ENCODE measurements at places on chromosomes 12 and 14.
A peak's percentile ranks its signal among the peaks of the same experiment; 100 is the strongest.

DNA sequence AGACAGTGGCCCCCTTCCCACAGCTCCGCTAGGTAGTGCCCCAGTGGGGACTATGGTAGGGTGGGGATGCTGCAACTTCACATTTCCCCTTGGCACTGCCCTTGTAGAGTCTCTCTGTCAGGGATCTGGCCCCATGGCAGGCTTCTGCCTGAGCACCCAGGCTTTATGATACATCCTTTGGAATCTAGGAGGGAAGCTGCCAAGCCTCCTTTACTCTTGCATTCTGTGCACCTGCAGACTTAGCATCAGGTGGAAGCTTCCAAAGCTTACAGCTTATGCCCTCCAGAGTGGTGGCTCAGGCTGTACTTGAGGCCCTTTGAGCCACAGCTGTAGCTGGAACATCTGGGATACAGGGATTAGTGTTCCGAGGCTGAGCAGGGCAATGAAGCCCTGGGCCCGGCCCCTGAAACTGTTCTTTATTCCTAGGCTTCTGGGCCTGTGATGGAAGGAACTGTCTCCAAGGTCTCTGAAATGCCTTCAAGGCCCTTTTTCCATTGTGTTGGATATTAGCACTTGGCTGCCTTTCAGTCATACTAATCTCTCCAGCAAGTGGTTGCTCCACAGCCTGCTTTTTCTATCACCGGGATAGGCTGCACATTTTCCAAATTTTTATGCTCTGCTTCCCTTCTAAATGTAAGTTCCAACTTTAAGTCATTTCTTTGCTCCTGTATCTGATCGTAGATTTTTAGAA lies 22.2 kb upstream of the OR6J1 start:
- no peak for DNase-seq

- no peak for DNase-seq
Observed at GRCh38 chr12:67534046-67534445, 114.5 kb upstream of the DYRK2 start.

DNA sequence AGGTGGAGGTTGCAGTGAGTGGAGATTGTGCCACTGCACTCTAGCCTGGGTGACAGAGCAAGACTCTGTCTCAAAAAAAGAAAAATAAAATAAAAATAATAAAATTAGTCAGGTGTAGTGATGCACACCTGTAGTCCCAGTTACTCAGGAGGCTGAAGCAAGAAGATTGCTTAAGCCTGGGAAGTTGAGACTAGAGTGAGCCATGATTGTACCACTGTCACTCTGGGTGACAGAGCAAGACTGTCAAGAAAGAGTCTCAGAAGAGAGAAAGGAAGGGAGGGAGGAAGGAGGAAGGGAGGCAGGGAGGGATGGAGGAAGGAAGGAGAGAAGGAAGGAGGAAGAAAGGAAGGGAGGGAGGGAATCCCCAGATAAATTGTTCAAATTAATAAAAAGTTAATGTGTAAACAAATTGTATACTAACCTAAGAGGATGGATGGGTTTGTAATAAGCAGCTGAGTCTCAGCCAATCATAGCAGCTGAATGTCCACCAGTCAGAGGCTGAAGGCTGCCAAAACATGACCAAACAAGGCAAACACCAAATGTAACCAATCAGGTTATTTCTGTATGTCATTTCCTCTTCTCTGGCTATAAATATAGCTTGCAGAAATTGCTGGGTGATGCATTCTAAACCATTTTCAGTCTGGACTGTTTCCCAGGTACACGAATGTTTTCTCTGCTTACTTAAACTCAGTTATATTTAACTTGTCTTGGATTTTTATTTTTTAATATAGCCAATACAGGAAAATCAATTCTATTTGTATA lies 6.1 kb upstream of the CDCA4 start:
- DNase-seq = no peak

GRCh38 chr12:96143827-96144565 lies 50.2 kb upstream of the ELK3 start:
- DNase-seq = no peak

DNA sequence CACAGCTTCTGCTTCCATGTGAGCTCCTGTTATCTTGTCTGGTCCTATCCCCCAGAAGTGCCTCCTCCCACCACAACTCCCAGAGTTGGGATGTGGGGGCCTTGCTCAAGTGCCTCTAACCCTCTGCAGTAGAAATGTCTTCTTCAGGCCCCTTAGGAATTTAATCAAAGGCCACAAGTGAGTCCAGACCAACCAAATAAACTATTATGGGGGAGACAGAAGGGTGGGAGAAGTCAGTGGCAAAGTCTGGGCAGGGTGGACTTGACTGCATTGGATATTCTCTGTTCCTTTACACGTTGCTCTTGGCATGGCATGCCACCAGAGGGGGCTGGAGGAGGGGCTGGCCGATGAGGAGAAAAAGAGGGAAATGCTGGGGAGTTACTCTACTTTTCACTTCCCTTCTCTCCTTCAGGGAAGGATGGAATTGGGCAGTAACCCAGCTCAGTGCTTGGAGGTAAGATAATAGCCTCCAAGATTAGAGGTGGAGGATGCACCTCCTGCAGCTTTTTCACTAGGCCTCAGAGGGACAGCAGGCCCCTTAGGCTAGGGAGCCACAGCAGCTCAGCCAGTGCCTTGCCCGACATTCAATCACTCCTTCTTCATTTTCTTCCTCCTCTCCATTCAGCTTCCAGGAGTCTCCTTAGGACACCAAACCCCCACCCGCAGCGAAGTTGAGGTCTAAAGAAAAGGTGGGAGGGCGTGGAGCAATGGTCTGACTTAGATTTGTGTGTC lies 1.2 kb upstream of the AP1G2 start:
- peak; percentile 46 for DNase-seq

GRCh38 chr12:25107920-25108319 lies 87.0 kb downstream of the DNAI7 start:
- DNase-seq = no peak

GRCh38 chr12:51342416-51342815 lies 4.1 kb downstream of the CELA1 start:
- no peak for DNase-seq

DNA sequence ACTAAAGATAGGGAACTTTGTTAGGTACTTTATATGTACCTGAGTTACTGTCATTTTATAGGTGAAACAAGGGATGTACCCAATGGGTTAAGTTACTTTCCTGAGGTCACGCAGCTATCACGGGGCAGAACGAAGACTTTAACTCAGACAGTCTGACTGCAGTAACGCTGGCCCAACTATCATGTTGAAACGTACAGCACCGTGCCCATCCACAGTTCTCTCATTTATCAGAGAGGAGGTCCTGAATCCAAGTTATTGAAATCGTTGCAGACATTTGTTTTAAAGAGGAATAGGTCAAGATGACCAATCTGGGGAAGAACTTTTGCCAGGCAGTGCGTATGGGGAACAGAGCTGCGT lies 587 bp upstream of the C12orf75 start:
- DNase-seq = no peak

DNA sequence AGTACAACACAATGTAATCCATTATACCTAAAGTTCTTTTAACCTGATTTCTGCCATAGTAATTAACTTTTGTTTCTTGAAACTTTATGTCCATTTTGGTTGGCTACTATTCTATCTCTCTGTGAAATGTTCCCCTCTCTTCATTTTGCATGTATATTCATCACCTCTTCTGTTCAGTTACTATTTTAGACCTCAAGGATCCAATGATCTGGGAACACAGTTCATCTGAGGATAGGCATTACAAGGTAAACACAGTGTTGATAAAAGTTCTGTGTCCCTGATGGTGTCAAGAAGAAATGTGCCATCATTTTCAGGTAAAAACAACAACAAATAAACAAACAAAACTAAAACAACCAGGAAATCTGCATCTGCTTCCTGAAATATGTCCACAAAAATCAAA lies 102.2 kb upstream of the IFNG-AS1 start:
- DNase-seq = no peak

GRCh38 chr12:124359671-124360581 lies 65.0 kb downstream of the RFLNA start:
- DNase-seq = no peak

DNA sequence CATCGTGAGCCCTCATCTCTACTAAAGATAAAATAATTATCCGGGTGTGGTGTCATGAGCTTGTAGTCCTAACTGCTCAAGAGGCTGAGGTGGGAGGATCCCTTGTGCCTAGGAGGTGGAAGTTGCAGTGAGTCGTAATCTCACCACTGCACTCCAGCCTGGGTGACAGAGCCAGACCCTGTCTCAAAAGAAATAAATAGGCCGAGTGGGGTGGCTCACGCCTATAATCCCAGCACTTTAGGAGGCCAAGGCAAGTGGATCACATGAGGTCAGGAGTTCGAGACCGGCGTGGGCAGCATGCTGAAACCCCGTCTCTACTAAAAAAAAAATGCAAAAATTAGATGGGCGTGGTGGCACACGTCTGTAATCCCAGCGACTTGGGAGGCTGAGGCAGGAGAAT lies 70.9 kb downstream of the RESF1 start:
- no peak for DNase-seq

DNA sequence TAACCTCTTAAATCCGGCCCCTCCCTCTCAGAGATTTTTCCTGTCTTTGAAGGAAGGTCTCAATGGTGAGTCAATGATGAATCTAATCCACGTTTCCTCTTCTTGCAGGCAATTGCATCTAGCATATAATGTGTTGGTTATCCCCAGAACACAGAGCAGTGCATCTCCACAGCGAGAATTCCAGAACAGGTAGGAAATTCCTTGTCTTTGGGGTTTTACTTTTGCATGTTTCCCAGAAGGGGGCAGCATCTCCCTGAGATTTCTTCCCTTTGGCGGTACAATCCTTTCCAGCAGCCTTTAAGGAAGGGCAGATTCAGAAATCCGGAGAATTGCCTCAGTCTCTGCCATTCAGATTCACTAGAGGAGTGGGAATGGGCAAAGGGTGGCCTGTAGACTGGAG lies 128.0 kb downstream of the KCNA5 start:
- DNase-seq = peak; percentile 3

- DNase-seq = no peak
Observed at GRCh38 chr14:52365071-52365470, 51.0 kb downstream of the PTGER2 start.

GRCh38 chr12:6613776-6614512 lies 6.8 kb upstream of the CHD4 start:
- peak; percentile 41 for DNase-seq

DNA sequence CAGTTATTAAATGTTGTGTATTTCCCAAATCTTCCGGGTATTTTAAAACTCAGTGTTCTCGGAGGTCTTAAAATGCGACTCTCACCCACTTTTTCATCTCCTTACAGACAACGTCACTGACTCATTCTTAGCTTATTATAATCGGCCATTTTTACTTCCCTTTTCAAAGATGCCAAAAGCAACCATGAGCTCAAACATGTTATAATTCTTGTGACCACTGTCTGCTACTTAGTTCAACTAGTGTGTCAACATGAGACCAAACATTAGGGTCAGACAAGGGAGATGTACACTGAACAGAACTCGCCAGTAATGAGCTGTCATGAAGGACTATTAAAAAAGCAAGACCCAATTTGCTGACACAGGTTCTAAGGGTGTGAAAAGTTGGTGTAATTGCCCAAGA lies 4.2 kb upstream of the GRIP1 start:
- DNase-seq = no peak

DNA sequence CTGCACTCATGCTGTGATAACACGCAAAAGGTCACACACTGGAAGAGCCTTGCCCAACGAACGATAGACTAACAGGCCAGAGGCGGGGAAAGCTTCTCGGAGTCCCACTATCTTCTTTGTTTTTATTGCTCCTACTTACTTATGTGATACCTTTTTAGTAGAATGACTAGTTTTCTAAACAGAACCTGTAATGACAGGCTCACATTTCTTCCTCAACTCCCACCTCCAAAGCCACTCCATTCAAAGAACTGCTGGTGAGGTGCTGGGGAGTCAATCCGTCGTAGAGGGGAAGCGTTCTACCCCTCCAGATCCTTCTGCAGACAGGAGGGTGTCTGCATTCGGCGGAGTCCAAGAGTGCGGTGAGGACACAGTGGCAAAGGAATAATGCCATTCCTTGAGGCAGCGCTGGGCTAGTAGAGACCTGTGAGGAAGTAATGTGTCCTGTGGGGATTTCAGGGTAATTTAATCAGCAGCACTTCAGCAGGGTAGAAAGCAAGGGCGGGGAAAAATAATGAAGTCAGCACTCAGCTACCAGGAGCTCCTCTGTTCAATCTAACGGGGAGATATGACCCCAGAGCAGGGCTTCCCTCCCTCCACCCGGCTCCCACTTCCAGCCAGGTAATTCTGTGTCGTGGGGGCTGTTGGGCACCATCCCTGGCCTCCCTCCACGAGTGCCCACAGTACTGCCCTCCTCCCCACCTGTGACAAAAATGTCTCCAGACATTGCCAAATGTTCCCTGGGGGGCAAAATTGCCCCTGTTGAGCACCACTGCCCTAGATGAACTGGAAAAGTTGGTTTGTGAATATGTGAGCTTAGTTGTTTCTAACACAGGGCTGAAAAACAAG lies 25.2 kb downstream of the SPRING1 start:
- DNase-seq = no peak

DNA sequence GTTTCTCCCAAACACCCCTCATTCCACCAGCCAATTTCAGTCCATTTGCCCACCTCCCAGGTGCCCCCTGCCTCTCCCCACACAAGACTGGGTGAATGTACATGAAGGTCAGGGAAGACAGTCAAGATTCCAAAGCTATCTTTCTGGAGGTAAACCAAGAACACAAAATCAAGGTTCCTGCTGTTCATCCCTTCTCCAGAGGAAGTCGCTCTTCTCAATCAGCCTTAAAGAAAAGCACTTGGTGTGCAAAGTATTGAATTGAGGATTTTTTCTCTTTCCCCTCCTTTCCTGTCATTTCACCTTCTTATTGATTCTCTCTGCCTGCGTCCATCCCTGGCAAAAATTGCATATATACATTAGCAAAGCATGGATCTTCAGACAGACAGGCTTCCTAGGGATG lies 4.5 kb downstream of the GRIN2B start:
- DNase-seq = no peak

GRCh38 chr14:77098529-77099353 lies 683 bp downstream of the CIPC start:
- DNase-seq = peak; percentile 35

GRCh38 chr12:19849208-19849607 lies 409.9 kb downstream of the AEBP2 start:
- no peak for DNase-seq

DNA sequence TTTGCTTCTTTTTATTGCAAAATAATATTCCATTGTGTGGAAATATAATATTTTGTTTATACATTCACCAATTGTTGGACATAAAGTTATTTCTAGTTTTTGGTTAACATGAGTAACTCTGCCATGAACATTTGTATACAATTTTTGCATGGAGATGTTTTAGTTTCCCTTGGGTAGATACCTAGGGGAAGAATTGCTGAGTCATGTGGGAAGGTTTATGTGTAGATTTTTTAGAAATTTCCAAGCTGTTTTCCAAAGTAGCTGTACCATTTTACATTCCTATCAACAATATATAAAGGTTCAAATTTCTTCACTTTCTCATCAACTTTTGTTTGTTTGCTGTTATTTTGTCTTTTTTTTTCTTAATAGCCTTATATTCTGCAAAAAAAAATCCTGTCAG lies 664.7 kb upstream of the FBXO33 start:
- DNase-seq = no peak

DNA sequence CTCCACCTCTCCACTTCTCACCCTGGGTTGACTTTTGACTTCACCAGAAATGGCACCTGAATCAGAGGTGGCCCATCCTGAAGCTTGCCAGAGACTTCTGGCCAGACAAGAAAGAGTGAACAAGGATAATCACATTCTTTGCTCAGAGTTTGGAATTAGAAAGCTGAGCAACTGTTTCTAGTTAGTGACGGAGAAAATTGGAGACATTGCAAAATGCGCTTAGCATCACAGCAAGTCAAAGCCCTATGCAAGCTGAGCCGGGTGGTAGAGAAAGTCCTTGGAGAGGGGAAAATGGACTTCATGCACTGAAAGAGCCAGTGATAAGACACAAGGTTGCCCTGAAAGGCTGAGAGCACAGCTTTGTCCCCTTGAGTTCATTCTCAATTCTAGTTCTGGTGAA lies 161.8 kb downstream of the PAH start:
- DNase-seq = no peak

Measured in stimulated activated naive CD8-positive, alpha-beta T cell treated with anti-CD3 and anti-CD28 coated beads, Interleukin-15, Interleukin-2, amounts not matched to agents 100 U/mL and 50 U/mL, for 24 hours (primary cell).